ENCODE measurements at places on chromosomes 7 and 10. TPM values are rescaled to one million over a fixed set of nuclear protein-coding genes. Genes with fewer than 3 reads are reported as not detected.
A peak's percentile ranks its signal among the peaks of the same experiment; 100 is the strongest.

GRCh38 chr7:28960071-28960840 is 2.1 kb upstream of the TRIL start:
- DNase-seq = no peak

DNA sequence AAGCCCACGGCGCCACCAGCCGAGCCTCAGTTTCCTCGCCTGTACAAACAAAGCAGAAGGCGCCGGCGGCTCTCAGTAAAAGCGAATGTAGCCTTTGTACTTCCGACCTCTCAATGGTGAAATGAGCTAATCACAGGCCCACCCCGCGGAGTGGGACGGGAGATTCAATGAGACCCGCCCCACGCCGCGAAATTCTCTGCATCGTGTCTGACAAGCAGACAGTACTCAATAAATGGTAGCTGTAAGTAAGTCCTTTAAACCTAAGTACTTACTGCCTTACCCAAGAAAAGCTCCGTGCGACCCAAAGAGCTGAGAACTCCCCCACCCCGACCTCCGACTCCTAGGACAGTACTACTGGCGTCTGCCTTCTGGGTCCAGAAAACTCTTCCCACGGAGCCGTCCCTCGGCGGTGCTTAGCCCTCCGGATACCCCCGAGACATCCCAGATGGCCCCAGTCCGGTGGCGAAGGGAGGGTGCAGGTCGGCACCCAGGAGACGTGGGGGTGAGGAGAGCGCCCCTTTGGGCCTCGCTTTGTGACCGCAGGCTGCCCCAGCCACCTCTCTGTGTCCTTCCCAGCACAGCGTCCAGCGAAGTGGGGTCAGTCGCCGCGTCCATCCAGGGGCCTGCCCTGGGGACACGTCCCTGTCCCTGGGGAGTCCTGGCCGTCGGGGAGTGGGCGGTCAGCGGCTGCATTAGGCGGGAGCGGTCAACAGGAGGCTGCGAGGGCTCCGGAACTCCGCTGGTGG is 972 bp upstream of the CXCL12 start:
- no peak for DNase-seq

DNA sequence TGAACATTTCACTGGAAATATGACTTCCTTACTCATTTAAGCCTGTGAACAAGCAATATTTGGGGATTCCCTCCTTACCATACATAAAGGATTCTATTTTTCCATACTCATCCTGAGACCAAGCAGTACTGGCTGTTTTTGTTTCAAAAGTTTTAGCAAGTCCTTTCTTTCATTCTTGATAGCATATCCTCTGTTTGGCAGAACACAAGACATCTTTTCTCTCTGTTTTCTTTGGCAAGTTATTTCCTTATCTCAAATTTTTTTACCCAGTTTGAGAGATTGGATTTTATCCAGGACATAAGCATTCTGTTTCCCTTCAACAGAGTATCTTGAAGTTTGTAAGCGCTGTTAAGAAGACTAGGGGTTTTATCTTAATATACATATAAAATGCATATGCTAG is 3.0 kb upstream of the WASL start:
- DNase-seq = no peak

UBTD1 gene
- 31.7 TPM for polyA plus RNA-seq

GRCh38 chr10:78972160-78972946 is 96.4 kb upstream of the ZMIZ1 start:
- peak; percentile 33 for DNase-seq

DNA sequence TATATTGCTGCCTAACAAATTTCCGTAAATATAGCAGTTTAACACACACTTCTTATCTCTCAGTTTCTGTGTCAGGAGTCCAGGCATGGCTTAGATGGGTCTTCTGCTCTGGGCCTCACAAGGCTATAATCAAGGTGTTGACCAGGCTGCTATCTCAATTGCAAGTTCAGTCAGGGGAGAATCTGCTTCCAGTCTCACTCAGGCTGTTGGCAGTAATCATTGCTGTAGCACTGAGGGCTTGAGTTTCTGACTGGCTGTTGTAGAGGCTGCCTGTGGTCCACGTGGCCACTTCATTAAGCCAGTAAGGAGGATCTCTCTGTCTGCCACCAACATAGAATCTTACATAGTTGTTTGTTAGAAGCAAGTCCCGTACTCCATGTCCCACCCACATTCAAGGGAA is 138.4 kb downstream of the ST7 start:
- no peak for DNase-seq

AFAP1L2 gene
- not detected for polyA plus RNA-seq

DNA sequence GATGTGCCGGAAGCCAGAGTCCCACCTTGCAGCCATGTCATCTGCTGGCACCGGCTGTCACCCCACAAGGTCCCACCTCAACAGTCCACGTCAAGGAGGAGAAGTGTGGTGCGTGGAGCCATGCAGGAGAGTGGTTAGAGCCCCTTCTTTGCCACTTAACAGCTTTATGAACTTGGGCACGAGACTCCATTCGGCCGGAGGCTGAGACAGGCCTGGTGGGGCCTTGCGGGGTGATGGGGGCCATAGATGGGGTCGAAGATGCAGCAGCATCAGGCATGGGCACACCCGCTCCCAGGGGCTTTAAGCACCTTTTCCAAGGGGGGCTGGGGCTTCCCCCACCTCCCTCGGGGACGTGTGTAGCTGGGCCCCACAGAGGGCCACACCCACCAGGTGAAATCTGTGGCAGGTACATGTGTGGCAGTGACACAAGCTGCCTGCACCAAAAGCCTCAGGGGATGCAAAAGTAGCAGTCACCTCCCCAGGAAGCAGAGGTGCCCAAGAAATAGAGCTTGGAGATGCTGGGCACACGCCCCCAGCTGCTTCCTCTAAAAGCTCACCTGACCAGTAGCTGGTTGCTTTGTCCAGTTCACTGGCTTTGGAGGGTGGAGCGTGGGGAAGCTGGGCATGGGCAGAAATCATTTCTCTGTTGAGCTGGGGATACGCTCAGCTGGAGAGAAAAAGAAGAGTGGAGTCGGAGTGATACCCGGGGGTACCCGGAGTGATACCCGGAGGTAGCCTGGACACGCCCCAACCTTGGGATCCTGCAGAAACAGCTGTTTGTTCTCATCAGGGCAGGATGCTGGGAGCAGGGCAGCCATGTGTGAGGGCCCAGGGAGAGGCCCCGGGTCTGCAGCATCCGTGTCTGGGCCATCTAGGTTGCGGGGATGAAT is 199.8 kb downstream of the EBF3 start:
- no peak for DNase-seq

- DNase-seq = peak; percentile 88
Measured at GRCh38 chr10:91198781-91199180, 21.7 kb upstream of the PCGF5 start.

DNA sequence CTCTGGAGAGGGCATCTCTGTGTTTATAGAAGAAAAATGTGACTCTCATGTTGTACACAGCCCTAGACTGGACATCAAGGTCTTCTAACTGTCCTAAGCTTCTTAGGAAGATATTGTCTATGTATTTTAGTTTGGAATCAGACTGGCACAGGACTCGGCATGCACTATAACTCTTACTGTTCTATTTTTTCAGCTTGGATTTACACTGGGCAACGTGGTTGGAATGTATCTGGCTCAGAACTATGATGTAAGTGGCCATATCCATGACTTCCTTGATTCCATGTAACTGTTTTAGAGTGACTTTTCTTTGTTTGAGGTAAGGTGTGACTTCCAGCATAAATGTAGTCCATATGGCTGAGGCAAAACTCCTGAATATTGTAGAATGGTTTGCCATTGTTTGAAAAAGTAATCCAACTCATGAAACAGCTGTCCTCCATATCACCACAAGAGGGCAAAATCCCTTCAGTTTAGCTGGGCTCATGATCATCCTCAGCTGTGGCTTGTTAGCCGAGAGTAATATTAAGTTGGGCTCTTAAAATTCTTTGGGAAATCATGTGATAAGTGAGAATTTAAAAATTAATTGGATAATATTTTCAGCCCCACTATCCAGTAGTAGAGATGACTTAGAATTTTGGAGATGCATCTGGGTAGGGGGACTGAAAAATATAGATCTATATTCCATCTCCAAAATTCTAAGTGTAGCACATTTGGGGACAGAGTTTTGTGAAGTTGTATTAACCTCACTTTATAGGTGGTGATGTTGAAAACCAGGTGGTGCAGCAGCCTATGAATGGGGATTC is 10.4 kb downstream of the STMP1 start:
- peak; percentile 38 for DNase-seq

- DNase-seq = no peak
Measured at GRCh38 chr7:888081-889024, 12.0 kb downstream of the GET4 start.

DNA sequence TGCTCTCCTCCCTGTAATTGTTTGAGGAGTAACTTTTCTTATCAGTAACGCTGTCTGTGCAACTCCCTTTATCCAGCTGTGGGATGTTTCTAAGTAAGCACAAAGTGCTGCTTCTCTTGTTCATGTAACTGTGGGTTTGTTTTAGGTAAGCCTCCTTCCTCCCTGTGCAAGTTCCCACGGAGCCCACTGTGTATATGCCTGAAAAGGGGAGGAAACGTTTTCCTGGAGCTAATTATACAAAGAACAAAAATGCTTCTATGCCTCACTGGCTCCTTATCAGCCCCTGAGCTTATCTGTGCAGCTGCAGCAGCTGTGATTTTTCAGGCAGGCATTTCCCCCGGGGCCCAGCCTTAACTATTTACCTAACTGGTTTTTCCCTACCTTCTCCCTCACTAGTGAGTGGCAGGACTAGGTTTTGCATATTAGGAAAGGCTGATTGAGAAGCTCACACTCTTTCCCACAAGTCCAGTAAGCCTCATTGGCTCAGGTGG is 593.4 kb upstream of the GHITM start:
- no peak for DNase-seq

GRCh38 chr10:124150807-124151417 is 57.5 kb upstream of the CHST15 start:
- DNase-seq = no peak

GRCh38 chr10:26173837-26174236 is 42.7 kb upstream of the GAD2 start:
- DNase-seq = no peak

FAM237B gene
- polyA plus RNA-seq = not detected

DNA sequence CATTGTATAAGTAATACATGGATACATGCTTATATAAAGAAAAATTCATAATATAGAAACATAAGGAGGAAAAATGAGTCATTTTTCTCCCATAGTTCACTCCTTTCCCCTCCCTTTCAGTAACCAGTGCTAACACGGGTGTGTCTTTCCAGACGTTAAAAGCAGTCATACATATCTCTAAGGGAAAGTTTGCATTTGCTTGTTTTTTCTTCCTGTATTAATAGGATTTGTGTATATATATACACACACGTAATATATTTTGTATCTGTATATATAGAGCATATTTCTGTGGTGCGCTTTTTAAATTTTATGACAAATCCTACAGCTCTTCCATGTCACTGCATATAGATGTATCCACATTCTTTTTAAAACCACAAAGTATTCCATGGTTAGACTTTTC is 78.8 kb downstream of the RALA start:
- DNase-seq = no peak

GRCh38 chr7:157003756-157004520 is 6.5 kb downstream of the MNX1 start:
- no peak for DNase-seq

GRCh38 chr10:62005281-62005680 is 103.8 kb downstream of the ARID5B start:
- DNase-seq = no peak

DNA sequence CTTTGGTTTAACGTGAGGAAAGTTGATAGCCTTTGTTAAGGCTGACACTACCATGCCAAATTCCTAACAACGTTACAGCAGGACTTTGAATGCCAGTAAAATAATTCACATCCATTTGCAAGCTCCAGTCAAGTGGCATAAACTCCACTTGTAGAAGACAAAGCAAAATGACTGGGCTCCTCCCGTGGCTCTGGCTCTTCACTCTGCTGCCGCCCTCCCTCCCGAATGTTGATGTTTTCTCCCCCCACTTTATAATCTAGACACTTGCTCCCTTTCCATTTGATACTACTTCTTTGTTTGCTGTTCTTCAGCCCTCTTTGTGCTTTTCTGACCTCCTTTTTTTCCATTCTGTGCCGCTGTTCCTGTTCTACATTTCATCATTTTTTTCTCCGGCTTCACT is 22.8 kb upstream of the ITGB8 start:
- DNase-seq = no peak

SPDYE8 gene
- polyA plus RNA-seq = not detected

- DNase-seq = no peak
Measured at GRCh38 chr10:128440513-128441160, 314.4 kb upstream of the MKI67 start.
